Activated CD4-positive, alpha-beta T cell treated with anti-CD3 and anti-CD28 coated beads, Interleukin-2, amount 50 U/mL, for 24 hours (primary cell): ENCODE measurements at places on chromosomes 2 and 18.

DNA sequence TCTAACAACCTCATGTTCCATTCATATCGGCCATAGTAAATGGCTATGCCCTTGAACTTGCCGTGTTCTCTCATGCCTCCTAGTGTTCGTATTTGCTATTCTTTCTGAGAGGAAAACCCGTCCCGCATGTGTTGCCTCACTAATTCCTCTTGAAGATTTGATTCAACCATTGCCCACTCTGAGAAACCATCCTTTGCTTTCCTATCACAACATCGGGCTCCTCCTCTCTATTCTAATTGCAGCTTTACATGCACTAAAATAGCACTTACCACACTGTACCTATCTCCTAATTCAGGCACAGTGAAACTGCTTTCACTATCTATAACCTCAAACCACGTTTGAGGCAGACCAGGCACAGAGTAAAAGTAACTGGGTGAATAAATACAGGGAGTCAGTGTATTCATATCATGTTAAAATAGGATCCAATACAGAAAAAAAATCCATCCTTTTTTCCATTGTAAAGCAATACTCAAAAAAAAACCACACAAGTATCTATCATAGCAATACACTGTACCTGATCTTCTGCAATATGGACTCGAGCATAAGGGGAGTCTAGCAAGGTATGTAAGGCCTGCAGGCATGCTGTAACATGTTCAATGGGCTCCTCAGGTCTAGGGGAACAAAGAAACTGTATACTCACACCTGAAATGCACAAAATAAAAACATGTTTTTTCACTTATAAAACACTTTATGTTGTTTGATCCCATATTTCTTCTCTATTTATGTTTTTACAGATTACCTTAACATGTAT, 39.0 kb upstream of the STRN start:
- no peak for DNase-seq

DNA sequence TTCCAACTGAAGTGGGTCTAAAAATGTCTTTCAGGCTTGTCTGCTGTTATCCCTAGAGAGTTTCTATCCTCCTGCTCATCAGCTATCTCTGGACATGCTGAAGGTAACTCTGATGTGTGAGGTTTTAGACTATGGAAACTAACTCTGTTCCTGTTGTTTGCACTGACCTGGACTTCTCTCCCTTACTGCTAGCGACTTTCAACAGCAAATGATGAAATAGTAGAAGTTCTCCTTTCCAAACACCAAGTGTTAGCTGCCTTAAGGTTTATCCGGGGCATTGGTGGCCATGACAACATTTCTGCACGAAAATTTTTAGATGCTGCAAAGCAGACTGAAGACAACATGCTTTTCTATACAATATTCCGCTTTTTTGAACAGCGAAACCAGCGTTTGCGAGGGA, 26.9 kb downstream of the RMC1 start:
- DNase-seq = no peak

- no peak for DNase-seq
Measured at GRCh38 chr2:215260097-215260677, 51.7 kb upstream of the ATIC start.

GRCh38 chr18:31386741-31387140, 10.2 kb downstream of the DSG4 start:
- no peak for DNase-seq

DNA sequence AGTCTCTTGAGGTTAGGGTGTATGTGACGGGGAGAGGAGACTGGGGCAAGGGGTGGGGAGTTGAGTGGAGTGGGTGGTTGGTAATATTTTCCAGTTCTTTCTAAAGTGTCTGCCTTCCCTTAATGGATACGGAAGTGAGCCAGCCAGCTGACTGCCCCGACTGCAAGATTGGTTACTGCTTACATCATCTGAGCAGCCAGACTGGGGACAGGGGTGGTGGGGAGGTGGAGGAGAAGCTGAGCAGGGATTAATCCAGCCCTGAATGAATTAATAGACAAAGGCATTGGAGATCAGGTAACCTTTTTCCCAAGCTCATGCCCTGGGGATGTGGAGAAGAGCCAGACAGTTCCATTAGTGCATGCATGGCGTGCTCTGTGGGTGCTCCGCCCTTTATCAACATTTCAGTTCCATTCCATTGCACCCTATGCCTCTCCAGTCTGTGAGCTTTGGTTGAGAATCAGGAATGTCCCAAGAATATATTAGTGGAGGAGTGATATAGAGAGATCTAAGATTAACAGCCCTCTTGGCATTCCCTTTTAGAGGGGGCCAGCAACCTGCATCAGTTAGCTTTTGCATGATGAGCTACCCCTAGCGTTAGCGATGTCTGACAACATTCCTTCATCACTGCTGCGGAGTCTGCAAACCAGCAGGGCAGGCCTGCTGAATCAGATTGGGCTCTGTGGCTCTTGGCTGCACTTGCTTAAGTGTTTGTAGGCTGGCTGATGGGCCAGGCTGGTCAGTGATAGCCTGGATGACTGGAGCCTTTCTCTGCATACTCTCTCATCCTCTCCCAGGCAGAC, 67.4 kb downstream of the TNP1 start:
- no peak for DNase-seq

GRCh38 chr2:15968280-15969178, 28.2 kb downstream of the MYCN start:
- no peak for DNase-seq

GRCh38 chr2:64300066-64300465, 153.9 kb upstream of the LGALSL start:
- no peak for DNase-seq

- no peak for DNase-seq
Measured at GRCh38 chr18:51941999-51942398, 398.0 kb upstream of the DCC start.

DNA sequence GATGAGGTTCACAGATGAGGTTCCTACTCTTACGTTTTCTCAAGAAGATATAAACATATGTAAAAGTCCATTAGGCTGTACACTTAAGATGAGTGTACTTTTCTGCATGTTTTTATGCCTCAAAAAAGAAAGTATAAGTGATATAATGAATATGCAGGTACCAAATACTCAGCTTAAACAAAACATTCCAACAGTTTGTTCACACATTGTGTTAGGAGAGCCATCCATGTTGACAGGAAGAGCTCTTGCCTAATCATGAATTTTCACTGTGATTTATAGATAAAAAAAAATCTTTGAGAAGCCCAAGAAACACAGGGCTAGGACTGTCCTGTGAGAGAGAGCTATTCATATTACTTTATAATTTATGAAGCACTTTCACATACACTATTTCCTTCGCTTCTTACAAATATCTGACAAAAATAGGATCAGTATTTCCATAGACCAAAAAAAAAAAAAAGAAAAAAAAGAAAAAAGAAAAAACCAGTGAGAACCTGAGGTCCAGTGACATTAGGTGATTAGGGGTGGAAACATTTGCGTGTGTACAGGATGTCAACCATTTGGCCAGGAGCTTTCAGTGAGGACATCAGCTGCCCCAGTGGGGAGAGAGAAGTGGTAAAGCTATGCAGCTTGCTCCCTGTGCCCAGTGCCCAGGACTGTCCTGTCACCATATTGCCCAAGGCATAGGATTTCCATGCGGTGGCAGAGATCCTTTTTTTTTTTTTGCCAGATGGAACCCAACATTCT, 38.7 kb downstream of the BUB1 start:
- no peak for DNase-seq

DNA sequence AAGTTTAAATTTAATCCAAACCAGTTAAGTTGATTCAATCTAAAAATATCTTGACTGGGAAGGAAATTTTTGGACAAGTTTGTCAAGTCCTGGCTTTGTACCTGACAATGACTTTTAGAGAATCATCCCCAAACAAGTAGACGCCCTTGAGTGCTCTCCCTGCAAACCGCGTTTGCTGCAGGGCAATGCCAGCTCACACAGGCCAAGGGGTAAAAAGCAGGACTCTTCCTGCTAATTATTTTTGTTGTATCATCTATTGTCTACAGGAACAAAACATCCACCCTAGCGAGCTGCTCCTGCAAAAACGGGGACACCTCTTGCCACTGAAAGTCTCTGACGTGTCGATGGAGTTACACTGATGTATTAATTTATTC, 10.9 kb downstream of the ID2 start:
- no peak for DNase-seq

DNA sequence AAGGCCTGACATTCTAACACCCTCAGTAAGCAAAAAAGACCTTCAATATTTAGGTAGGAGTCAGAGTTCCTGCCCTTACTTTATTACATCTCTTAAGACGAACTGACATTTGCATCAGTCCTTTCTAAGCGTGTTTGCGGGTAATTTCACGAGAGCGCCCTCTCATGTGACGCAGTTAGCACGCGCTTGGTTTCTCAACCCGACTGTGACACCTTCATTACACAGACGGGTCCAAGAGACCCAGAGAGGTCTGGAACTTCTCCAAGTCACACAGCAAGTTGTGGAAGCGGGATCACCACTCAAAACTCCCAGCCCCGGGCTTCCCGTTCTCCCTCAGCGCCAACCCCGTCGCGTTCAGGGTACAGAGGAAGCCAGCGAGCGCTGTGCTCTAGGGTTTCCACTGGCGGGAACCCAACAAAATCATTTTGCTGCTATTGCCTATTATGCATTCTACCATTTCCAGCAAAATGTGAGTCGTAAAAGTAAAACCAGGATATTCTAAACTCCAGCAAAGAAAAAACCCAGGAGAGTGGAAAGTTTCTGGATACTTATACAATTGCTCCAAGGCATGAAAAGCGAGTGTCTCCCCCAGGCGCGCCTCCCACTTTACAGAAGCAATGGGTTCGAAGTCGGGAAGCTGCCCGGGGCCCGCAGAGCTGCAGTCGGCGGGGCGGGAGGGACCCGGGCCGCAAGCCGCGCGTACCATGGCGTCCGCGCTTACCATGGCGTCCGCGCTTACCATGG, 601 bp downstream of the ENOSF1 start:
- peak; percentile 77 for DNase-seq

DNA sequence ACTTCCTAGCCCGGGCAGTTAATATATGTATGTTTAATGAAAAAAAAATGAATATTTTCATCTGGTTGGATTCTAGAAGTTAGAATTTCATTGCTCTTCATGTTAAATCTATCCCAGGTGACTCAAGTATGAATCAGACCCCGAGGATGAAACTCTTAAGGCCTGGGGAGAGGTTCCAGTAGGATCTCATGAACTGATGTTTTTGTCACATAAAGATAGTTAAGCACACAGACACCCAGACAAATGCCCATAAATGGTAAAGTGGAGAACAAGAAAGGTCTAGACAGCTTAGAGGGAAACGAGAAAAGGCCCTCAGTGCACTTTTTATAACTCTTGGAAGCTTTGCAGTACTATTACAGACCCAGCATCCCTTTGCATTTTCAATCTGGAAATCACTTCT, 114.1 kb downstream of the RIF1 start:
- no peak for DNase-seq

GRCh38 chr18:63869851-63870250, 17.7 kb upstream of the SERPINB2 start:
- no peak for DNase-seq

DNA sequence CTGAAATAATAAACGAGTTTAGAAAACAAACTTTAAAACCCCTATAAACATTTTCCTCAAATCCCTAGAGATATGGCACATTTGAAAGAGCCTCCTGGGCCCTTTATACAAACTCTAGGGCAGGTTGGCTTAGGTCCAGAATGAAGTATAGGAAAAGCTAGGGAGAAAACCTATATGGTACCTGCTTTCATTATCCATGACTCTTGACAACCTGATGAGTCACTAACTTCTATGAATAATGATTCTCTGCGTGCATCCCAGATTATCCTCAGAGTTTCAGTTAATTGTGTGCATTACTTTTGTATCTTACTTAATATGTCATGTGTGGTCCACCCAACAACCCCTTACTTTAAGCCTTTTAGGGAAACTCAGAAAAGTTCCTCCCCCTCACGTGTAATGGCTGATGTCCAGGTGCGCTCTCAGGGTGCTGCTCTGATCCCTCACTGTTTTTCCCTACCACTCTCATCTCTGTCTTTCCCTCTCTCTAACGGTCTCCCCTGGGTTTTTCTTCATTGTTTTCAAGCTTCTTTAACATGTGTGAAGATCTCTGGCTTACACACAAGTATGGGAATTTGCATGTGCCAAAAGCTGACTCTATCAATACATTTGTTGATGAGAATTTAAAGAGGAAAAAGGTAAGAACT, 78.5 kb downstream of the LRP1B start:
- DNase-seq = no peak

DNA sequence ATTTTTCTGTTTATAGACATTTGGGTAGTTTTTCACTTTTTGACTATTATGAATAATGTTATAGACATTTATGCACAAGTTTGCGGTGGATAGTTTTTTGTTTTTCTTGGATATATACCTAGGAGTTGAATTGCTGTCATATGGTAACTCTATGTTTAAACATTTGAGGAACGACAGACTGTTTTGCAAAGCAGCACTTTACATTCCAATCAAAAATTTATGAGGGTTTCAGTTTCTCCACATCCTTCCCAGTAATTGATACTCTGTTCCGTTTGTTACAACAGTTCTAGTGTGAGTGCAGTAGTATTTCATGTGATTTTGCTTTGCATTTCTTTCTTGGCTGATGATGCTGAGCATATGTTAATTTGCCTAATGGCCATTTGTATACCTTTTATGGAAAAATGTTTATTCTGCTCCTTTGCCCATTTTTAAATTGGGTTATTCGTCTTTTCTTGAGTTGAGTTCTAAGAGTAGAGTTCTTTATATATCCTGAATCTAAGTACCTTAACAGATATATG, 617.3 kb upstream of the LRATD1 start:
- no peak for DNase-seq

GRCh38 chr2:72994991-72995380, 76.5 kb downstream of the SFXN5 start:
- DNase-seq = no peak

DNA sequence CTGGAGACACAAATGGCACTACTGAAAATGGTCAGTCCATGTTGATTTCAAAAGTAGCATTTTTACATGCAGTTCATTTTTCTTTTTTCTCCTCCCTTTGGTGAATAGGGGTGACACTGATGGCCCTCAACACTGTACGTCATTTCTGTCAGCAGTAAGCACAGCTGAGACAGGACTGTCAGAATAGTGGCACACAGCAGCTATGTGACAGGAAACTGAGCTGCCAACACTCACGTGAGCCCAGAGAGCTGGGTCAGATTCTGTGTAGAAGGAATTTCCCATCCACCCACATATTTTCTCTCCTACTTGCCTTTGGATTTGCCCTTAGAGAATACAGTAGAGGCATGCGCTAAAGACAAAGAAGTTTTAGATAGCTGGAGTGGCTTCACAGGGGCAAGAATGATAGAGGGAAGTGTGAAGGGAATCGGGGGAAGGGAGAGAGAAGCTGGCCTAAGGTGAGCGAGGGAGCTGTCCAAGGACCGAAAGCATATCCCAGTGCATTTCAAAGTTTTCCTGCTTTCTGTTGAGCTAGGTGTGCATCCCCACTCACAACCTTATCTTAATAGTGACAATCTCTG, 476.6 kb downstream of the CNTNAP5 start:
- no peak for DNase-seq

GRCh38 chr2:172216477-172216876, 113.8 kb upstream of the DLX2 start:
- DNase-seq = no peak

GRCh38 chr2:208329485-208329884, 63.4 kb downstream of the PIKFYVE start:
- DNase-seq = no peak
